ENCODE measurements at places on chromosomes 6 and 20. TPM values are rescaled to one million over a fixed set of nuclear protein-coding genes. Genes with fewer than 3 reads are reported as not detected.

DNA sequence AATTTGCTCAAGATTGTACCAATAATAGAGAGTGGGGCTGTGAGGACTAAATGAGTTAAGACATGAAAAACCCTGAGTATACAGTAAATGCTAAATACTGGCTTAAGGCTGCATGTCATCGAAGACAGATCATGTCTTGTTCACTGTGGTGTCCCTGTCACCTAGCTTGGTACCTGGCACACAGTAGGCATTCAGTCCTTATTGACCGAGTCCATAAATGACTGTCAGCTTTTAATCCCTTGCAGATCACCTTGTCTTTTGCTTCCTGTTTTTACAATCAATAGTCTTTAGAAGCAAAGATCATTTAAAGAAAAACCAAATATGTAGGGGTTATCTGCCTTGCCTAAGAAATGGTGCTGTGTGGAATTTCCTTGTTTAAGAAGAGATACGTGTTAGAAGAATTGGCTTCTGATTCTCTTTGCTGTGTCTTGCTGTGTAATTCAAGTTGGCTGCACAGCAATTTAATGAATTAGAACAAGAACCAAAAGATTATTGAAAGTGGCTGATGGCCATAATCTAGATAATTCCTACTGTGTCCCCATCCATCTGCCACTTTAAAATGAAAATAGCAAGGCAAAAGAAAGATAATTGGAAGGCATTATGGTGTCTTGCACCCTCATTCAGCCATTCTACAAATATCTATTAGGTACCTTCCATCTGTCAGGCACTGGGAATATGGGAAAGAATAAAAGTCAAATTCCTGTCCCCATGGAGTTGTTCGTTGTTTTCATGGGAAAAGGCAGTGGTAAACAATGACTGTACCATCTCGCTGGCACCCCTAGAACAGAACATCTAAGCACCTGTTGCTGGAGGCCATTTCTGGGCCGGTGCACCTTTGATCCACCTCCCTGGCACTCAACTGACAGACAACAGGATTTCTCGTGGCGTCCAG, 12.4 kb upstream of the MAPK13 start:
- no peaks in the 10 kb centered on the region for H3K4me1 ChIP-seq
- peak overlapping the region; percentile 52 for H3K27ac ChIP-seq
- H3K36me3 ChIP-seq: no peaks in the 10 kb centered on the region

PHACTR3 gene
- total RNA-seq: 0.16 TPM

DNA sequence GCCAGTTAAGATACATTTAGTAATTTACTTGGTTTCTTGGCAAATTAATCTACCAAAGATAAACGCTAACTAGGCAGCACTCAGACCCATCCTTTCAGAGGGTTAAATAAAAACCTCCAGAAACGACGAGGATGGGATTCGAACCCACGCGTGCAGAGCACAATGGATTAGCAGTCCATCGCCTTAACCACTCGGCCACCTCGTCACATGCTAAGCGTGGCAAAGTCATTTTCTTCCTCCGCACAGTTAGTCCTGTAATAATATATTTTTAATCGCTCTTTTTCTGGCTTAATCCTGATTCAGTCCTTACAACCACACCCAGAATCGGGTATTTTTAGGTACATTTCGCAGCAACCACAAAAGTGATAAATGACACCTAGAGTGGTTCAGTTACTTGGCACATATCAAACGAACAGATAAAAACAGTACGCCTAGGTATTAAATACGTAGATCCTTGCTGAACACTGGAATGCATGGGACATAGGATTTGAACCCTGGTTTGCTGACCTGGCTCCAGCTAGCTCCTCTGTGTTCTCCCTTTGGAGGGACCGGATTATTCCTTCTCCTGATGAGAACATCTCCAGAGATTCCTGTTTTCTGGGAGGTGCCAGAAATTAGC, 71.6 kb downstream of the GPX5 start:
- no peak overlapping the region for H3K4me3 ChIP-seq
- no peaks in the 10 kb centered on the region for H3K36me3 ChIP-seq
- DNase-seq: no peak
- no peaks in the 10 kb centered on the region for H3K4me1 ChIP-seq

DNA sequence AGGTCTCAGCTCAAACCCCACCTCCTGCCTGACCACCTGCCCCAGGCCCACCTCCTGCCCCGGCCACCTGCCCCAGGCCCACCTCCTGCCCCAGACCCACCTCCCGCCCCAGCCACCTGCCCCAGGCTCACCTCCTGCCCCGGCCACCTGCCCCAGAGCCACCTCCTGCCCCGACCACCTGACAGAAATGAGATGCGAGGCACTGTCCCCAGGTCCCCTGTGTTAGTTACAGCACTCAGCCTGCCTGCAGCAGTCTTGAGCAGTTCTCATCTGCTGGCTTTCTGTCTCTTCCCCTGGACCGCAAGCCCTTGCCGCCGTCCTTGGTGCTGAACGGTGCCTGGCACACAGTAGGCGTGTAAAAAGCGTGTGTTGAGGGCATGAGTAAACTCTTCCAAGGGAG, 79.5 kb downstream of the CDH4 start:
- H3K27ac ChIP-seq: no peak overlapping the region
- H3K36me3 ChIP-seq: no peaks in the 10 kb centered on the region
- no peak overlapping the region for H3K4me3 ChIP-seq
- no peaks in the 10 kb centered on the region for H3K27me3 ChIP-seq
- H3K4me1 ChIP-seq: no peaks in the 10 kb centered on the region
- no peak for DNase-seq

KCNG1 gene
- 1.3 TPM for total RNA-seq

NKX2-4 gene
- not detected for total RNA-seq

GRCh38 chr6:106488494-106489370, 128.2 kb downstream of the CRYBG1 start:
- H3K4me1 ChIP-seq: no peaks in the 10 kb centered on the region
- no peak overlapping the region for H3K27ac ChIP-seq
- DNase-seq: no peak

- no peak for DNase-seq
- H3K36me3 ChIP-seq: no peaks in the 10 kb centered on the region
- H3K27me3 ChIP-seq: no peaks in the 10 kb centered on the region
Observed at GRCh38 chr20:37407019-37407566, 61.2 kb downstream of the SRC start.

TNXB gene
- 89.8 TPM for total RNA-seq
